Stimulated activated CD8-positive, alpha-beta memory T cell treated with anti-CD3 and anti-CD28 coated beads, Interleukin-12 subunit alpha, Interleukin-12 subunit beta, amount 100 ng/mL, for 4 hours (primary cell): ENCODE measurements at places on chromosomes 3 and 15.

DNA sequence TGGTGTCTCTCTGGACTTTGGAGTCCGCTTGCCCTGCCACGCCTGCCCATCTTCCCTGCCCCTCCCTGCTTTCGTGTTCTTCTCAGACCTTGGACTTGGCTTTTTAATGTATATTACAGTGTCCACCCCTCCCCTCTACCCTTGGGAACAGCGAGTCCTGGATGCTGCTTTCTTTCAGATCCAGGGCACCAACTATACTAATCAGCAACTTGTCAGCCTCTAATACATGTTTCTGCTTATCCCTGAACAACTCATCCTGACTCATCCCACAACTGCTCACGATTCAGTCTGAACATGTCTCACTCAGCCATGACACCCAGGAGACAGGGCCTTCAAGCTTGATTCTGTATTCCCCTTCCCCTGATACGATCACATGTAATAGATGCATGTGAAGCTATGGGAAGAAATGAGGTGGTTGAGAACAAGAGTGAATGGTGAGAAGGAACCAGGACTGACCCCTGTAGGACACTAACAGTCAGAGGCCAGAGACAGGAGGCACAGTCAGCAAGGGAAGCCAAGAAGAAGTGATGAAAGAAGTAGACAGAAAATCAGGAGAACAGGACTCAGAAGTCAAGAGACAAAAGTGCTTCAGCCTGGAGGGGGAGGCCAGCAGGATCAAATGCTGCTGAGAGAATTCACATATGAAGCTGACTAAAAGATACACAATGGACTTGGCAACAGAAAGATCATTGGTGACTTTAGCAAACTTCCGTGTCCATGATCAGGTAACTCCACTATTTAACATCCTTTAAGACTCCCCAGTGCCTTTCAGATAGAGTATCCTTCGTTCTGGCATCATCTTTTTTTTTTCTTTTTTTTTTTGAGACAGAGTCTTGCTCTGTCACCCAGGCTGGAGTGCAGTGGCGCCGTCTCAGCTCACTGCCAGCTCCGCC is 35.4 kb downstream of the BCL2L10 start:
- no peak for DNase-seq

GRCh38 chr3:16589867-16590624 is 15.2 kb downstream of the DAZL start:
- no peak for DNase-seq

DNA sequence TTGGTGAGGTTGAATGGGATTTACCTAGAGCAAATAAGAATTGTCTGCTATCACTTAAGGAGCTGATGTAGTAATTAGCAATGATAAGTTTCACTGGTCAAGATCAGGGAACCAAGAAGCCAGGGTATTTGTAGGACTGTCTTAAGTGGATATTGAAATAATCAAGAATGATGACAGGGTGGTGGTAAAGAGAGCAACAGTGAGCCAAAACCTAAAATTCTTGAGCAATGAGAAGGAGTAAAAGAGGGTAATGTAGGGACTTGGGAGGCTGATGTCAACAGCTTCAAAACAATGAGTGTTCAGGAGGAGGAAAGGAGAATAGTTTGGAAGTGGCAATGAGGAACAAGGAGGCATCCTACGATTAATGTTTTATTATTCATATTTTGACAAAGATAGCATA is 31.5 kb upstream of the SLC2A2 start:
- DNase-seq: no peak

DNA sequence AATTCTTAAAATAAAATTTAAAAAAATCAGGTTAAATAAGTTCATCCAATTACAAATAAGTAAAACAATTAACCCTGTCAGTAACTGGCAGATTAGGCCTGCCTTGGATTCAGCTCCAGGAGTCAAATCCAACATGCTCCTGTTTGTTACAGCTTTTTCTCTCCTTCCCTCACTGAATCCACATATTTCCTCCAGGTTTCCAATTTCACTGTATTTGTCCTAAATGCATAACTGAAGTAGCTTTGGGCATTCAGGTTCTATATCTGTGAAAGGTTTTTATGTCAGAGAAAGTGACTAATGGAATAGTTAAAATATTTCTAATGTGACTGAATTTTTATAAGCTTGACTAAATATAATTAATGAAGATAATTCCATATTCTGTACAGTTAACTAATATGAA is 79.7 kb downstream of the IFT80 start:
- DNase-seq: no peak

GRCh38 chr3:16132928-16133327 is 41.6 kb upstream of the GALNT15 start:
- no peak for DNase-seq

GRCh38 chr15:64739577-64740143 is 35.7 kb downstream of the RBPMS2 start:
- DNase-seq: no peak

GRCh38 chr3:138317687-138318086 is 12.0 kb downstream of the NME9 start:
- DNase-seq: no peak

- DNase-seq: no peak
Observed at GRCh38 chr3:87082796-87083440, 92.0 kb upstream of the VGLL3 start.

- DNase-seq: no peak
Observed at GRCh38 chr3:53226841-53227407, 28.9 kb downstream of the TKT start.

DNA sequence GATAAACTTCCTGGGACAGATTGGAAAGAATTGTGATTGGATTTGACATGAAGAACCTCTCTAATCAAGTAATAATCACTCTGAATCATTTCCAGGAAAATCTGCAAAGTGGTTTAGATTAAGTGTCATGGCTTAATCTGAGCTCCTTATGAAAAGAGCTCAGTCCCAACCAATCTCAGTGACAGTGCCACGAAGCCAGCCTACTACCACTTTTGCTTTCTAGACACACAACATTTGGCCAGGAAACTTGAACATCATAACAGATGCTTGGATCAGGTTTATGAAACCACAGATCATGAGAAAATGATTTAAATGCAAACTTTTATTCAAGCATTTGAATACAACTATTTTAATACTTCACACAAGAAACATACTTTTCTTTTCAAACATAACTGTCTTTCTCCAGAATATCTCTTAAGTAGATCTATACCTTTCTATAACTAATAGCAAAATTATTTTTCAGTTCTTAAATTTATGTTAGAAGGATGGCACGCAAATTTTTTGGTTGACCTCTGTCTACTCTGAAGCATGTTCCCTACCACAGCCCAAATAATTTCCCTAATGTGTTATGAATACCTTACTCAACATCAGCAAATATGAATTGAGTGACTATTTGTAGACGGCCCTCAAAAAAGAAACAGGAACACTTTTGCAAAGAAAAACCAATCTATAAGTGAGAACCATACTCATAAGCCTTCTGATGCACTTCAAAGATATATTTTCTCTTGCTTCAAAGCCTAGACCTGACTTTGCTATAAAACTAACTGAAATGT is 495.0 kb upstream of the ZNF385D start:
- DNase-seq: no peak

DNA sequence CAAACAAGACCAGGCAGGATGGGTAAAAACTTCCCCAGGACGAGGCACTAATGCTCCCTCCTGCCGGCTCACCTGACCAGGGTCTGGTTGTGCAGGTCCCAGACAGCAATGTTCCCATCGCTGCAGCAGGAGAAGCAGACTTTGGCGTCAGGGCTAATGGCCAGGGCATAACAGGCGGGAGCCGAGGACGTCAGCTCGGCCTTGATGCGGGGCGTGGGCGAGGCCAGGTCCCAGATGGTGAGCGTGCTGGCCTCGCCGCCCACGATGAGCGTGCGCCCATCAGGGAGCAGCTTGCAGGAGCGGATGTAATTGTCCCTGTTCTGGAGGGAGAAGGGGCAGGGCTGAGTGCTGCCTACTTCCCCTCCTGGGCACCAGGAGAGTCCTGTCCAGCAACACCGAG is 43.4 kb downstream of the TLE3 start:
- no peak for DNase-seq

DNA sequence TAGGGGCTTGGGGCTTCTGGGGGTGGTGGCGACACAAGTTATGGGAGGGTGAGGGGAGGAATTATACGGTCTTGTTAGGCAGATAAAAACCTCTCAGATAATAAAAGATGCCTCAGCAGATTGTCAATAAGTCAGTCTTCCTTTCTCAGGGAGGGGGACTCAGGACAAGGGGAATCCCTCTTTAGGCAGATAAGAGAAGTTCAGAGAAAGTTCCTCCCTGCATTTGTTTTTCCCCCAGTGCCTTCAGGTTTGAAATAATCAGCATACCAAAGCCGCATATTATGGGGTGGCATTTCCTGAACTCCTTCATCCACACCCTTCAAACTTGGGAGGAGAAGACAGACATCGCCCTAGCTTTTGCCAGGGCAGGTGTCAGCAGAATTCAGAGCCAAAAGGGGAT is 8.5 kb downstream of the PPCDC start:
- no peak for DNase-seq

- DNase-seq: no peak
Observed at GRCh38 chr15:43492266-43492665, 690 bp downstream of the TP53BP1 start.

DNA sequence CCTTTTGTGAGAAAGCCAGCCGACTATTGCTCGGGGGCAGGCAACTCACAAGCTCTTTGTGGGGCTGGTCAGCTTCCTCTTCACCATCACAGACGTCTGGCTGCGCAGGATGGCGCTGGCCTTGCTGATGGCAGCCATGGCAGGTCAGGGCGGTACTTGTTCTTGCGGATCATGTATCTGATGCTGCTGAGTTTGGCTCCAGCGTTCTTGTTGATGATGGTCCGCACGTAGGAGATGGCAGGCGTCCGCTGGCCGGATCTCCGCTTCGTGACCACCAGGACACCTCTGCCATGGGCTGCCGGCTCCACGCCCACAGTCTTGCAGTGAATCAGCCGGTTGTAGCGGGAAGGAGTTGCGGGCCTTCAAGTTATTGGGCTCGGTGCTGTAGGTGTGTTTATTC is 67.9 kb upstream of the SLC7A14 start:
- DNase-seq: no peak

DNA sequence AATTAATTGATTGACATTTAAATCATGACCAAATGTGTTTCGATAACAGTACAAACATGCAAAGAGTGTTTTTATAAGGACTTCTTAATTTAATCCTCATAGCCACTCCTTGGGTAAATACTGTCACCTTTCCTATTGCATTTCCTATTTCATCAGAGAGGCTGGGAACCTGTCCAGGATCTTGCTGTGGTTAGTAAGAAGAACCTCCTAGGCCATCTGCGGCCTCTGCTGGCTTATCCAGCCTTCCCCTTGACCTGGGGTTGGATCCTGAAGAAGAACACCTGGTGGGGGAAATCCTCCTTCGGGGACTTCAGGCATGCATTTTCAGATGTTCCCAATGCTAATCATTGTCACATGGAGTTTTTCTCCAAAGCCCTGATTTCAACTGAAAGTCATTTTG is 25.5 kb downstream of the GLDN start:
- DNase-seq: no peak

GRCh38 chr15:58977887-58978286 is 9.6 kb upstream of the RNF111 start:
- no peak for DNase-seq

- DNase-seq: no peak
Observed at GRCh38 chr15:68599560-68600071, 20.8 kb downstream of the CORO2B start.

- no peak for DNase-seq
Observed at GRCh38 chr3:152620395-152620794, 214.5 kb upstream of the P2RY1 start.

GRCh38 chr3:143751643-143752178 is 96.6 kb downstream of the SLC9A9 start:
- no peak for DNase-seq

DNA sequence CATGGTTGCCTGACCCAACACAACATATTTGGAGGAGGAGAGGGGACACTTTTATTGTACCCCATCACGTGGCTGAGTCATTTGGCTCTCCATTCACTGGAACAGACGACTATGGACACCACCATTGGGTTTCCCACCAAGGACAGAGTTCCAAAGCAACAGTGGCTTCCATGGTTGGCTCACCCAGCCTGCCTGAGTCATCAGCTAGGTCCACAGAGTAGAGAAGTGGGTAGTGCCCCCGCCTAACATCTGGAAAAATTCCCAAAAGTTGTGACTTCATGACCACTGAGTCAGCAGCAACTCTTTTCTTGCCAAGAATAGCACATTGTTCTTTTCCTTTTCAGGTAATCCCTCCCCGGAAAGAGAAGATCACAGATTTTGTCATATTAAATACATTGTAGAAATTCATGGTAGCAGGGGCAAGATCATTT is 3.0 kb upstream of the PPP1R2 start:
- no peak for DNase-seq

DNA sequence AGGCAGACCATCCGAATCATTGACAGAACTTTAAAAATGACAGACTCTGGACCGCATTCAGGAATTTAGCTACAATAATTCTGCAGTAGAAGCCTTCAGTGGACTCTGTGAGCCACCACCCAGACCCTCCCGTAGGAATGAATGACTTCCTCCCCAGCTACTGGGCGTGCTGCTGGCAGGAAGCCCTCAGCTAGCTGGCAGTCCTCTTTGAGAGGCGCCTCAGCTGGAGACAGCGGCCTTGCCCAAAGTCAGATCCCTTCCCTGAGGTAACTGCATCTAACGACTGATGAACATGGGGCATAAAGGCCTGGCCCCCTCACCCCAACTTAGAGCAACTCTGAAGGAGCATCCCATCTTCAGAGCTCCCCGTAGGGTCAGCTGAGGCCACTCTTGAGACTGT is 25.8 kb downstream of the CRABP1 start:
- DNase-seq: no peak

- no peak for DNase-seq
Observed at GRCh38 chr15:95162069-95162468, 930.7 kb downstream of the MCTP2 start.

DNA sequence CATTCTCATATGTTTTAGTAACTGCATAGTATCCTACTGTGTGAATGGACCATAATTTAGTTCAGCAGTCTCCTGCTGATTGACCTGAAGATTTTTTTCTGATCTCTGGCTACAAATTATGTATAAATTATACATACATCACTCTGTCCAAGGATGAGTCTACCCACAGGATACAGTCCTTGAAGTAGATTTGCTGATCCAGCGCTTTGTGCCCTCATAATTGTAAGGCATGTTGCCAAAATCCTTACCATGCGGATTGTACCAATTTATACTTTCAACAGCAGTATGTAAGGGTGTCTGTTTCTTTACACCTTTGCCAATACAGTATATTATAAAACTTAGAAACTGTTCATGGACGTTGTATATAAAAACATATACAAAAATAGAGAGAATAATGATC is 46.5 kb downstream of the ACAA1 start:
- no peak for DNase-seq

DNA sequence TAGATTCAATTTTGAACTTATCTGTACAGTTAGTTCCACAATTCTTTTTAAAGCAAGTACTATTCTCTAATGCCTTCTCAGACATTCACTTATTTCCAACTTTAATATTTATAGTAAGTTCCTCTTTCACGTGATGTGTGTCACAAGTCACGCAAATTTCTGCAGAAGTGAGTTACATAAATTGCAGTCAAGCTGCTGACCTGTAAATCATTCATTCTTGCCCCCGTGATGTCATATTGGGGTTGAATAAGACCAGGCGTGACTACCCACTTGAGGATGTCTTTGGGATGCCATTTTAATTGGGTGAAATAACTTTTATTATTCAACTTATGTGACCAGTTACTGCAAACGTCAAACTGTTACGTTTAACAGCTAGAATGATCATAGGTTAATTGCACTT is 15.1 kb downstream of the PPARG start:
- no peak for DNase-seq
